ENCODE measurements at places on chromosomes 2 and 18. TPM values are rescaled to one million over a fixed set of nuclear protein-coding genes. Genes with fewer than 3 reads are reported as not detected.

KCNJ3 gene
- 11.3 TPM for polyA plus RNA-seq

CCNT2 gene
- 47.0 TPM for polyA plus RNA-seq

COPS9 gene
- polyA plus RNA-seq = 157 TPM

BOLL gene
- 0.08 TPM for polyA plus RNA-seq

REG1B gene
- polyA plus RNA-seq = not detected

NYAP2 gene
- 8.6 TPM for polyA plus RNA-seq

PLEK gene
- 8.5 TPM for polyA plus RNA-seq

CPO gene
- 0.35 TPM for polyA plus RNA-seq

CRIM1 gene
- polyA plus RNA-seq = 35.9 TPM

POTEJ gene
- polyA plus RNA-seq = not detected

ZBTB7C gene
- 10.1 TPM for polyA plus RNA-seq

ST6GAL2 gene
- 50.3 TPM for polyA plus RNA-seq

MOGAT1 gene
- not detected for polyA plus RNA-seq

ZSWIM2 gene
- polyA plus RNA-seq = 0.55 TPM

TEX51 gene
- polyA plus RNA-seq = not detected
